ENCODE measurements at places on chromosomes 3 and 15.

DNA sequence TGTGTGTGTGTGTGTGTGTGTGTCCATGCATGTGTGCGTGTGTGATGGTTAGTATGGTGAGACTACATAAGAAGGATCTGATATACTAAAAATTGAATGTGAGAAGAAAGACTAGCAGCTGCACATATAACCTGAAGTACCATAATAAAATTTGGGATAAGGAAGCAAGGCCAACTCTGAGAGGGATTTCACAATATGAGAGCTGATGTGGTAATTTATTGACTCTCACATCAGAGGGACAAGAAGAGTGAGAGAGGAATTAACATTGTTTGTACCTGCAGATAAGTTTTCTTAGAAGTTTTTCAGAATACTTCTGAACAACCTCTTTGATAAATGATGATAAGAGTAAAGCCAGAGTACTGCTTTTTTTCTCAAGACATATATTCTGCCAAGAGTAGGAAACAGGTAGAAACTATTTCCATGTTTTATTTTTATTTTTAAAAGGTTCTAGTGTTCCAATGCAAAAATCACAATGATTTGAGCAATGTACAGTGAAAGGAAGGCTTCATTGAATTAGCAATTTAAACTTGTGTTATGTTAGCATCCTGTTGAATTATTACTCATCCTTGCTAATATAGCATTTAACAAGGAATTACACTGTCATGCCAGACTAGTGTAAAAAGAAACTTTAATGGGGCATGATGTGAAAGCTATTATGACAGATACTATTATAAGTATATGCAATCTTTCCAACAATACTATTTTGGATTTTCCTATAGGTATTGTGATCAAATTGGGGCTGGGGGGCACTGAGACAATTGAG lies 415.5 kb upstream of the ARPP21 start:
- DNase-seq, result no peak

DNA sequence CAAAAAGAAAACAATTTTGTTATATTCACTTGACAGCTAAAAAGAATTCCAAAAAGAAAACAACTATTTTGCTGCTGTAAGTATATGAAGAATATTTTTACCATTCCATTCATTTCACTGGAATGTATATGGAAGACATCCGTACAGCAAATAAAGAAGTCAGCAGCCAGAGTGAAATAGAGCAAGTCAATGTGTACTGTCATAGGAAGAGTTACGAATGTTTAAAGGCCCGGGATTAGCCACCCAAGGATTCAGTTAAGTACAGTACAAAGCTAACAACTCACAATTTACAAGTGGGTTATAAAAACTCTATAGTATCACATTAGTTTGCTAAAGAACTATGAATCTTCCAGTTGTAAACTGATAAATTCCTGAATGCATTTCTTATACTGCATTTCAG lies 14.4 kb upstream of the XXYLT1 start:
- no peak for DNase-seq

- DNase-seq, result no peak
Observed at GRCh38 chr3:73804204-73804603, 179.5 kb upstream of the PDZRN3 start.

DNA sequence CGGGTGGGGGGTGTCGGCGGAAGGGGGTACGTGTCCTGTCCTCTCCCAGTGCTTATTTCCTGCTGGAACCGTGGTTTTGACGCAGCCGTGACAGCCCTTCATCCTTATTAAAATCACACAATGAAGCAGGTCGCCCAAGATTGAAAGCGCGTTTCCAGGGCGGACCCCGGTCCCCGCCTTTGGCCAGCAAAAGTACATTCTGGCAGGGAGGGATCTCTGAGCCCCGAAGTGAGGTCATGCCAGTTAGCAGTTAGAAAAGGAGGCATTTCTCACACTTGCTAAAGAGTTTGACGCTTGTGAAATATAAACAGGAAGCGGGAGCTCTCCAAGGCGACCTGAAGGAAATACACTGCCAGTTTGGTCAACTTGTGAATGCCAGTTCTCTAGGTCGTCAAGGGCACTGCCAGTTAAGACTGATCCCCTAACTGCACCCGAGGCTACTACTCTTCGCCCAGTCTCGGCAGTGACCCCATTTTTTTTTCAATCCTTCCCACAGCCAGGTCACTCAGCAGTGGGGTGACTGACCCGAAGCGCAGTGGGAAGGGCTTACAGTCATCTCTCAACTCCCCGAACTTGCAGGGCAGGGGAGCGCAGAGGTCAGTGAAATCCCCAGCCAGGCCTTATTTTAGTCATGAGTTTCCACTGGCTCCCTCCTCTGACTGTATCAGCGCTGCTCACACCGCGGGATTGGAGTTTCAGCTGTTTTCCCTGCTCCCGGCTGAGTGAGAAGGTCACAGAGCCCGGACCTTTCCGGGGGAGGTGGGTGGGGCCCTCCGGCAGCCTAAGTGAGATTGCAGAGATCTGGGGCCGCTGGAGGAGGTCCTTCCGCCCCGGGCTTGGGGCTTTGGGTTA lies 2.0 kb upstream of the BHLHE40 start:
- peak; percentile 90 for DNase-seq

DNA sequence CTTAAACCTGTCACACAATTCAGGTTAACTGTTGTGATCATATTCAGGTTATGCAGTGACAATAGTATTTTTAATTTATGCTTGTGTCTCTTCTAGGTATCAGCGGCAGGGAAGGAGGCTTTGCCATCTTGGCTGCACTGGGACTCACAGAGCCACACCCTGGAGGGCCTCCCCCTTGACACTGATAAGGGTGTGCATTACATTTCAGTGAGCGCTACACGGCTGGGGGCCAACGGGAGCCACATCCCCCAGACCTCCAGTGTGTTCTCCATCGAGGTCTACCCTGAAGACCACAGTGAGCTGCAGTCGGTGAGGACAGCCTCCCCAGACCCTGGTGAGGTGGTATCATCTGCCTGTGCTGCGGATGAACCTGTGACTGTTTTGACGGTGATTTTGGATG lies 23.6 kb upstream of the BSN start:
- DNase-seq, result no peak

DNA sequence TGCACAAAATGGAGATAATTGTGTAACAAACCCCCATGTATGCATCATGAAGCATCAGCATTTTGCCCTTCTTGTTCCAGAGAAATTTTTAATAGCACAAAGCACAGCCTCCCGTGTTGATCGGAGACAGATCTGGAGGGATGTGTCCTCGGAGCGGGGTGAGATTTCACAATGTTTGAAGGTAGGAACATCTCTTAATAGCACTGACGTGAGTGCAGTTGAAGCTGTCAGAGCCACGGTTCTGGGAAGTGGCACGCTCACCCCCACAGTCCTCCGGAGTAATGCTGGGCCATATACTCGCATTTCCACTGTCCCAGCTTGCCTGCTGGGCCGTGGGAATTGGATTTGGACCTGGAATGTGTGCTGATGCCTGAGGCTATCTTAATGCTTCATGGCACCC lies 24.1 kb downstream of the ARPP21 start:
- no peak for DNase-seq

DNA sequence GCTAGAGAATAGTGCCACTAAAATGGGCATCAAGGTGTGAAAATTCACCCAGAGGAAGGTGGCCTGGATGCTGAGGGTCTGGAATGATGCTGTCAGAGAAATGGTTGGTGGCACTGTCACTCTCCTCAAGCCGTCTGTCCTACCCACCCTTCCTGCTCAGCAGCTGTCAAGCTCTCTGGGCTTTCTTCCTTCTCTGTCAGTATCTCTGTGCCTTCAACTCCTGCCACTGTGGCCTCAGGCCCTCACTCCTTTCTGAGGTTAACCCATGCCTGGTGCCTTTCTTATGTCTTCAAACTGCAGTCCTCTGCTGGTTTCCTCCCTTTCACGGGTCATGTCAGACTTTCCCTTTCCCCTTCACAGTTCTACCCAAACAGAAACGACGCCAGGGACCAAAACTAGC lies 4.4 kb downstream of the MYO5C start:
- no peak for DNase-seq

DNA sequence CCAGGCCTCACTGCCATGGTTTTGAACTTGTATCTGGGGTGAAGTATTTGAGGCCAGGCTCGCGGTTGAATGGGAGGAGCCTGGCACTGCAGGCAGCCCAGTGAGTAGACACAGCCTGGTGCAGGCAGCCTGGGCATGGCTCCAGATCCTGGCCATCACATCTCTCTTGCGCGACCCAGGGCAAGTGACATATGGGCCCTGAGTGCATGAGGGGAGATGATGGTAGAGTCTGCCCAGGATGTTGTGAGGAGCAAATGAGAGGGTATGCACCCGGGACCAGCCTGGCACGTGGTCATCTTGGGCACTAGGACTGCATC lies 103.5 kb downstream of the TBC1D2B start:
- peak; percentile 84 for DNase-seq

- DNase-seq, result no peak
Observed at GRCh38 chr3:188253800-188254452, 100.0 kb downstream of the LPP start.

DNA sequence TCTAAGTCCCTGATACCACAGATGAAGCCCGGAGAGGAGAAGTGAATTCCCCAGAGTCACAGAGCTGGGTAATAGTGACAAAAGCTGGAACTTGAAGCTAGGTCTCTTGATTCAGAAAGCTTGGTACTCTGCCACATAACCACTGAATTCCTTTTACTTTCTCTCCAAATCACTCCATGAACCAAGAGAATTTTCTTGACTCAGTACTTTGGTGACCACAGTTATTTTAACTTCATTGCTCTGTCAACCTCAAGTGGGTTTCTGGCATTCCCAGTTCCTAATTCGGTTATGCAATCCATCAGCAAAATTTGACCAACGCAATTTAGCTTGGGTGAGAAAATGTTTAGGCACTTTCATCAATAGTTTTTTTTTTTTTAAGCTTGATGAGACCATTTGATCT lies 61.0 kb upstream of the PPARG start:
- DNase-seq, result no peak

DNA sequence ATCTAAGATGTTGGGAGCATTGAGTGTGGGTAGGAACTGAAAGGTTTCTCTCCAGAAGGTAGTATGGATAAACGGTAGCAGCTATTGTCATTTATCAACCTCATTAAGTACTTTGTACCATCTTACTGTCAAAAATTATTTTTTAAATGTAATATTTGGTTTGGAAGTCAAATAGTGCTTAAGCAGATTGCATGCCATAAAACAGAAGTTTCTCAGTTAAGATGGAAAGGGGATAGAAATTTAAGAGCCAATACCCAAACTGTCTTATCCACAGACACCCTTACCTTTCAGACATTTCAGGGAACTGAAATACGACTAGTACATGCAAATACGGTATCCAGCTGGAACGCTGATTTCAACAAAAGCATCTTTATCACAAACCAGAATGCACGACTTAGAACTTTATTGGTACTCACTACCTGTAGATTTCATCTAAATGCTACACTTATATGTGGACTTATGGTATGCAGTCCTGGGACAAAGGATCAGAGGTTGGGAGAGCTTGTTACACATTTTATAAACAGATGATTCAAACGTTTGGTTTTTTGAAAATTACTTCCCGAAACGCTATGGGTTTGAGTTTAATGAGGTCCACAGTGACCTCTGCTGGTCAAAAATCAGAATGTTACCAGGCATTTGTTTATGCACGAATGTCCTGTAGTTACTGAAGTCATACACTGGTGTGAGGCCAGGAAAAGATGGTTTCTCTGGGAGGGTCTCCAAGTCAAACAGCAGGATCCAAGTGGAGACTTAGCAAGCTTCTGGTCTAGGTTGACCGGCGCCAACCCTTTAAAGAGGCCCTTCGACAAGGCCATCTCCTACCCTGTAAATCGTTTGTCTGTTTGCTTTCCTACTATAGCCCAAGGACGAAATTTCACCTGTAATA lies 45.7 kb upstream of the DUT start:
- peak; percentile 92 for DNase-seq

DNA sequence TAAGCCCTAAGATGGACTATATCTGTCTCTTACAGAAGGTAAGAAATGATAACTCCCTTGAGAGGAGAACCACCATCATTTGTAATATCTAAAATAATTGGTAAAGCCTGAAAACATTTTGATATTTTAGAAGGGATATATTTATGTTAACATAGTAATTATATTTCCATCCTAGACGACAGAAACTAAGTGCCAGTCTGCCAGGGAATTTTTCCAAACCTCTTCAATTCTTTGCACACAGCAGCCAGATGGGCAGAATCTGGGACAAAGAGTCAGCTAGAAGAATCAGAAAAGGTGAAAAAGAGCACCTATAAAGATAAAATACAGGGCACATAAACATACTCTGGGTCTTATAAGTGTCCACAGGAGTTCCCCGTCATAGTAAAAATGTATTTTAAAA lies 70.0 kb upstream of the CBLB start:
- no peak for DNase-seq

- no peak for DNase-seq
Observed at GRCh38 chr3:112761062-112761638, 85.5 kb downstream of the CD200R1L start.
